HEK293T (cell line): ENCODE measurements at places on chromosomes 5 and 9.
A peak's percentile ranks its signal among the peaks of the same experiment; 100 is the strongest.

GRCh38 chr5:139636975-139637408 is 11.2 kb upstream of the CXXC5 start:
- no peak for DNase-seq

- no peak for DNase-seq
Observed at GRCh38 chr5:125205601-125206225, 459.3 kb upstream of the ZNF608 start.

DNA sequence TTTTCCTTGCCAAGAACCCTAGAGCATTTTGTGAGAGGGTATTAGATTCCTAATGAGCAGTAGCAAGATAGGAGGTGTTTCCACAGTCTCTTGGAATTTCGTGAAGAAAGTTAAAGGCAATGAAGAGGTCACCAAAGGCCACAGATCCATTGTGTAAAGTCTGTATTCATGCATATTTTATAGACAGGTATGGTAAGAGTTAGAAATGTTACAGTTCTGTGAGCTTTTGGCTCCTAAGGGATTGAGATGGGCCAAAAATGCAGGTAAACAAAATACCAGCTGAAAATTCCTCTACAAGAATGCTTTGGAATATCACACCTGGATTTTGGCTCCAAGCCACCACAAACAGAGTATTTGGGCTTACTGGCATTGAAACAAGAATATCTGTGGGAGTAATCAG is 47.4 kb upstream of the FST start:
- no peak for DNase-seq

DNA sequence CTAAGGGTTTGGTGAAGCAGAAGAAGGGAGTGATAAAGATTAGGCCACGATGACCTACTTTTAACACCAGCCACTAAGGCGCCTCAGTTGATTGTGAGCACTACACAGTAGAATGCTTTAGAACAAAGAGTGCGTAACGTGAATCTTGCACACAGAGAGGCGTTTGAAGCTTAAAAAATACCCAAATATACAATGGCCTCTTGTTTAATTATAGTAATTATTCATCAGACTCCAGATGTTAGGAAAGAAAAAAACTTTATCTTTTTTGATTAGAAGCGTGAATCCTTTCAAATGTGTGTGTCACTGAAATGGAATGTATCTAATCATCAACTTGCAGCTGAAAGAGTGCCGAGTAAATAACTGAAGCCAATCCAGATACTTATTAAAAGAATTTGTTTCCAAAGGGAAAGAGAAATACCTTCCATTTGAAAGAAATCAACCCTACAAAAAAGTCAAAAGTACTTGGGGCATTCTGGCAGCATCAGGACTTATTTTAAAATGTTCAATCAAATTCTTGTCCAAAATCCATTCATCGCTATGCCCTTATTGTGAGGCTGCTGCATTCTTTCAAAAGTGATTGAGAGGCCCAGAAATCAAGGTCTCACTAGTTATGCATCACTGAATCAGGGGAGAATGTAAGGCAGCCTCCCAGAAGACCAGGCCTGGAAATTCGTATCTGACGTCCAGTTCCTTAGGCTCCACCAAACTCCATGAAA is 337.5 kb downstream of the ZNF608 start:
- DNase-seq, result no peak

DNA sequence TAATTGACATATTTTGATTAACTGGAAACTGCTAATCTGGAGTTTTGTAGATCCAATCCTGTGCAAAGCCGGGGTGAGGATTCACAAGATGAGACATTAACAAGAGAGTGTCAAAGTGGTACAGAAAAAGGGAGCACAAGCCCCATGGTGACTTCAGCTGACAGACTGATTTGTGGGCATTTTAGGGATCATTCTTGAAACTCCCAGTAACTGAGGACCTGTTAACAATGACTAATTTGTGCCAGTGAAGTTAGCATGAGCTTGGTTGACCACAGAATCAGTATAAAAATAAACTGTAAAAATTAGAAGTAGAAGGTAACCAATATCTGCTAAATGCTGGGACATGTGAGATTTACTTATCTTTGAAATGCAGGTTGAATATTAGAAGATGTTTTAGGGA is 1578.3 kb downstream of the EFNA5 start:
- DNase-seq, result no peak

DNA sequence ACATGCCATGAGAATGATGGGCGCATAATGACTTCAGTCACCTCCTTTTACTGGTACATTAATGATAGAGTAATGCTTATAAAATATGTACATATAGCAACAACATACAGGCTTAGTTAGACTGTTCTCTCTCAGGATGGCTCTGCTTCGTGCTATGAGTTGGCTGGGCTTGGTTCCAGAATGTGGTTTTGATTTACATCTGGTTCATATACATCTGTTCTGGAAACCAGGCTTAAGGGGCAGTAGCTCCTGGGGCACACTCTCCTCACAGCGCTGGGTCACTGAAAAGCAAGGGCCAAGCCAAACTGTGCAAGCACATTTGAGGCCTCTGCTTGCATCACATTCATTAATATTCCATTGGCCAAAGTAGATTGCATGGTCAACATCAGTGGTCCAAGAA is 44.9 kb downstream of the PCSK1 start:
- no peak for DNase-seq

DNA sequence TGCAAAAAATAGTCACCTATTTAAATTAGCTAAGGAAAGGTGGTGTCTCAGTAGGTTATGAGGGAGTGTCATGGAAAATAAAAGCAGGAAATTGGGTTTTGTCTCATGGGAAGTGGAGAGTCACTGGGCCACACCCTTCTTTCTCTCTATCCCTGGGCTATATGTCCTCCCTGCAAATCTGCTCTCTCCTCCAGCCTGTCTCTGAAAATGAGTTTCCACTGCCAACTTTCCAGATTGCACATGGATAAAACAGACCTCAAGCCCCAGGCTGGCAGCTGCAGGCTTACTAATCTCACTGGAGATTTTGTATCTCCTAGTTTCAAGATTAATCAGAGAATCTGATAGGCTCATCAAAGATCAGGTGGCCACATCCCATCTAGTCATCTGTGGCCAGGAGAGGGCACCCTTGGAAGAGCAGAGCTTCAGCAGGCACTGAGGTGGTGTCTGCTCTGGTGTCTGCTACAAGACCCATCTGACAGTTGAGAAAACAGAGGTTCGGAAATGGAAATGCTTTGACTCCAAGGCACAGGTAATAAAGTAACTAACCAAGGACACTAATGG is 178.9 kb downstream of the MSX2 start:
- peak; percentile 27 for DNase-seq

DNA sequence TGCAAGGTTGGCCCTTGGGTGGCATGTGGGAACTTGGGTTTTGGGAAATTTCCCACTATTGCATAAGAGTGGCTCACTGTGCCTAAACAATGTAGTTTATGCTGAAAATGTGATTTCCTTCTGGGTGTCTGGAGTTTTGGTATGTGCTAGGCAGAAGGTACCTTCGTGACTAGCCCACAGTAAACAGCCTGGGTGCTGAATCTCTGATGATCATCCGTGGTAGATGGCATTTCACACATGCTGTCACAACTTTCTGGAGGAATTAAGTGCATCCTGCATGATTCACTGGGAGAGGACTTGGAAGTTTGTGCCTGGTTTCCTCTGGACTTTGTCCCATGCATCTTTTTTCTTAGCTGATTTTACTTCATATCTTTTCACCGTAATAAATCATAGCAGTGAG is 64.5 kb downstream of the LNPEP start:
- DNase-seq, result no peak

- DNase-seq, result no peak
Observed at GRCh38 chr9:113589890-113590289, 126.4 kb downstream of the RGS3 start.

GRCh38 chr9:113776194-113776593 is 99.9 kb upstream of the ZNF618 start:
- DNase-seq, result no peak

- no peak for DNase-seq
Observed at GRCh38 chr9:20220286-20220685, 402.0 kb downstream of the MLLT3 start.

DNA sequence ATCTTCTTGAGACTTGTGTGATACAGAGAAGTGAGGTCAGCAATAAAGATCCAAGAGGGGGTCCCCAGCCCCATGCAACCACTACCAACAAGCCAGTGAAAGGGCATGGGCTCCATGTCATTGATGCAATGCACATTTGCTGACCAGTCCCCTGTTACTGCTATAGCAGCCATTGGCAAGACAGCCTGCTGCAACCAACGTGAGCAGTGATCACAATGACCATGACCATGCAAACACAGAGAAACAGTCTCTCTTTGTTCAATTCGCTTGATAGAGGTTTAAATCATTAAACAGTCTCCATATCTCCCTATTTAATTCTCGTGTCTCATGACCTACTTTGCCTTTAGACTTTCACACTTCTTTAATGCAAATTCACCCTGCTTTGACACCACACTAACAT is 30.0 kb upstream of the FOXB2 start:
- no peak for DNase-seq

DNA sequence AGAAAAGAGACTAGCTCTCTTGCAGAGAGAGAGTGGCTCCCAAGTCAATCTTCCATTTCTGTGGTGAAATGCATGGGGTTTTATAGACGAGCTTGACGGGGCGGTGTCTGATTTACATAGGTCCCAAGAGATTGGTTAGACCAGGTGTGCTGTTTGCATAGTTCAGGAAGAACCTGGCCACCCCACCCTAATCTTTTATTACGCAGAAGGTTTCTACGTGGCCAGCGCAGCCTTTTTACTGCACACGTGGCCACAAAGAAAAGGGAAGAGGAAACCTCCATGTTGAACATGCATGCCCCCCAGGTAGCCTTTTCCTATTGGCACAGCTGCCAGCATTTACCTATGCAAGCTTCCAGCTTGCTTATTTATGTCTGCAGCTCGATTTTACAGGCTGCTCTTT is 92.1 kb downstream of the CAVIN4 start:
- DNase-seq, result no peak

GRCh38 chr5:32156635-32157034 is 17.5 kb downstream of the GOLPH3 start:
- no peak for DNase-seq

- no peak for DNase-seq
Observed at GRCh38 chr5:150750469-150750868, 8.3 kb downstream of the DCTN4 start.

GRCh38 chr5:962386-962785 is 46.2 kb upstream of the NKD2 start:
- DNase-seq, result no peak

DNA sequence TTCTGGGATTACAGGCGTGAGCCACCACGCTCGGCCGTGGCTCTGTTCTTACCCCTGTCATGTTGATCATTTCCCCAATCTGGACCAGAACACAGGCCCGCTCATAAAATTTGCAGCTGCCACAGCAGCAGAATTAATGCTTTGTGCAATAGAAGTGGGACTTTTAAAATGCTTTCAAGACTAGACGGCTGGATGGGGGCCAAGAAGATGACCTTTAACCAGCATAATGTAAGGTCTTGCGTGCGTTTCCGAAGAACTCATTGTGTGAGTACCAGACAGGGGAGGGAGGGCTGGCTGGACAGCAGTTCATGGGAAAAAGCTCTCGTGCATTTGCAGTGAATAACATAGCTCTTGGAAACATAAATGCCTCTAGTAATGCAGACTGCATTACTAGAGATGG is 3.5 kb upstream of the WDR38 start:
- no peak for DNase-seq

DNA sequence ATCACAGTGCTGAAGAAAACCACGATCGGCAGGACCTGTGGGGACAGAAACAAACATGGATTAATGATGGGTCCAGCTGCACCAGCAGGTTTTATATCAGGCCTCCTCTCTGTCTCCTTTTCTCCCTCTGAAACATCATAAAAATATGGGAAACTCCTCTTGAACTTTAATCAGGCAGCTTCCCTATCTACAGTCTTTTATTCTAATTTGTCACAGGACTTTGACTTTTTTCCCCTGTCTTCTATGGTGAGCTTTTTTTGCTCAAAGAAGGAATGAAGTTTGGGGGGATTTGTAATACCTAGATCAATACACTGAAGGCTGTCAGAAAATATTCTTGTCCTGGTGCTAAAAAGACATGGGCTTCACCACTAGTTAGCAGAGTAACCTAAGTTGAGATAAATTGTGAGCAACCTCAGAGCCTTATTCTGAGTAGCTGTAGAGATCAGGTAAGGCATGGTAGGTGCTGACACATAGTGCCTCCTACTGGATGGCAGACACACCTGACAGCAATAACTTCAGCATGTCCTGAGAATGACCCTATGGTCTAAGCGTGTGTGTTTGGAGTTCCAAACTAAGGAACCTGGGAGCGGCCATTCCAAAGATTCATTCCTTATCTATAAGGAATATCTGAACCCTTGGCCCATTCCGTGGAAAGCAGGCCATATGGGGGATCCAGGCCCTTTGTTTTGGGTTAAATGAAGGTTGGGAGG is 46.2 kb downstream of the SLC28A3 start:
- peak; percentile 12 for DNase-seq

DNA sequence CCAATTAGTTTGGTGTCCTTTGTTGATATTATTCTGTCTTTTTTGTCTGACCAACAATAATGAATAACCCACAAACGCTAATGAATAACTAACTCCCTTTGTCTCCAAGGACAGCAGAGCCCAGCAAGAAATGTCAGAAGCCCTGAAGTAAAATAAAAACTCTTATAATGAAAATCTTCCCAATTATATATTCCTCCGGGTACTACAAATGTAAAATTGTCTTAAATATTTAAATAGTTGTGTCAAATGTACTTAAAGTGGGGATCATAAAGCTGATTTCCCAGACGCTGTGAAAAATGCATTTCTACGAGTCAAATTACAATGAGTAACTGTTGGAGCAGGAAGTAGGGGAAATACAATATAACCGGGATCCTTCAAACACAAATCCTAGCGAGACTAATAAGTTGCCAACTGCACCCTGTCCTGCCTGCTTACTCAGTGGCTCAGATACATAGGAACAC is 22.3 kb downstream of the GLIS3 start:
- no peak for DNase-seq

DNA sequence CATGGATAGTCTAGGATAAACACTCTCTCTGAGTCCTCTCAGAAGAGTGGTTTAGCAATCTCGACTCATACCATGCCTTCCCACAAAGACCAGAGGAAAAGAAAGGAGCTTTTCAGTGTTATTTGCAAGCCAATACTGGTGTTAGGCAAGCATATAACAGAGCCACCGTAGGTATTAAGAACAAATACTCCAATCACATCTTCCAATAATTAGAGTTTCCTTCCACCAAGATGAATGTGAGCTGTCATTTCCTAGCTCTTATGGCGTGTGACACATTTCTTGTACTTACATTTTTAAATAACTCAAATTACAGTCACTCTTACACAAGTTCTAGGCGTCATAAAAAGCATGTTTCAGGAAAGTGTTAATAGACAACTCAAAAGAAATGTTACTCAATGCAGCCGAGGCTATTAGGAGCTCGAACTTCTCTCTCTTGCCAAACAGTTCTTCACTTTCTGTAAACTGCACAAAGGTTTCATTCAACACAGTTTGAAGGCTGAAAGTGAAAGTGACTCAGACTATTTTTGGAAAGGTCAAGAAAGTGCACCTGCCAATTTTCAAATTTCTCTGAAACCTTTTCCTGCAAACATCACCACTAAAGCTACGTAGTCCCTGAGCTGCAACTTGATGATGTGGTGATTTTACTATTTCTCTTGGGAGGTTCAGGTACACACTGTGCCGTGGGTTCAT is 153.8 kb downstream of the AUH start:
- DNase-seq, result no peak
